ENCODE measurements at places on chromosomes 4 and X.

GRCh38 chr4:133513901-133514300 is 364.8 kb downstream of the PCDH10 start:
- DNase-seq: no peak

GRCh38 chr4:47852136-47852535 is 14.3 kb upstream of the CORIN start:
- no peak for DNase-seq

DNA sequence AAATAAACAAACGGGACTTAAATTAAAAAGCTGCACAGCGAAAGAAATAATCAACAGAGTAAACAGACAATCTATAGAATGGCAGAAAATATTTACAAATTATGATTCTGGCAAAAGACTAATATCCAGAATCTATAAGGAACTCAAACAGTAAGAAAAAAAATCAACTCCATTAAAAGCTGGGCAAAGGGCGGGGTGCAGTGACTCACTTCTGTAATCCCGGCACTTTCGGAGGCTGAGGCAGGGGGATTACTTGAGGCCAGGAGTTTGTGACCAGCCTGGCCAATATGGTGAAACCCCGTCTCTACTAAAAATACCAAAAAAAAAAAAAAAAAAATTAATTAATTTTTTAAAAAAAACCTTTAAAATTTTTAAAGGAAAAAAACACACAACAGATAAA is 109.0 kb downstream of the ATP11C start:
- DNase-seq: no peak

DNA sequence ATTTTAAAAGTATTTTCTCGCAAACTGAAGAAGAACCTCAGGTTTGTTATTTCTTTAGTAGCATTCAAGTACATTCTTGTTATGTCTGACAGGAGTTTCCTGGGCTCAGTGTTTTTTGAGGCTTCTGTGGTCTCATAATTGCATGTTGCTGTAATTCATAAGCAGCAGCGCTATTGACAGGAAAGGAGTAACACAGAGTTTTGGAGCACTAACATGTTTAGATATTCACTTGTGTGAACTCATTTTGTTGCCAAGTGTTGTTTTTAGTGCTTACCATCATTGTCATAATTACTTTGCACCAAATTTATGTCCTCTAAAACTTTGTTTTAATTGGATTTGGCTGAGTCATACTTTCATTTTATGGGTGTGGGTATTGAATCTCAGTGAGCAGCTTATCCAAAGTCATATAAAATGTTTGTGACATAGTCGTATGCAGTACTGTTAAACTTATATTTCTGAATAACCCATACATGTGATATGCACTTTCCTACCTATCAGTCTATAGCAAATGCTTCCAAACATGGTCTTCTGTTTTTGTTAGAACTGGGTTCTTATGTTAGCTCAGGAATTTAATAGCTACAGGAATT is 358.7 kb upstream of the CTSO start:
- DNase-seq: no peak

GRCh38 chr4:41212616-41213203 is 1.6 kb downstream of the APBB2 start:
- DNase-seq: peak; percentile 52

GRCh38 chr4:3190549-3190948 is 58.4 kb upstream of the MSANTD1 start:
- no peak for DNase-seq

DNA sequence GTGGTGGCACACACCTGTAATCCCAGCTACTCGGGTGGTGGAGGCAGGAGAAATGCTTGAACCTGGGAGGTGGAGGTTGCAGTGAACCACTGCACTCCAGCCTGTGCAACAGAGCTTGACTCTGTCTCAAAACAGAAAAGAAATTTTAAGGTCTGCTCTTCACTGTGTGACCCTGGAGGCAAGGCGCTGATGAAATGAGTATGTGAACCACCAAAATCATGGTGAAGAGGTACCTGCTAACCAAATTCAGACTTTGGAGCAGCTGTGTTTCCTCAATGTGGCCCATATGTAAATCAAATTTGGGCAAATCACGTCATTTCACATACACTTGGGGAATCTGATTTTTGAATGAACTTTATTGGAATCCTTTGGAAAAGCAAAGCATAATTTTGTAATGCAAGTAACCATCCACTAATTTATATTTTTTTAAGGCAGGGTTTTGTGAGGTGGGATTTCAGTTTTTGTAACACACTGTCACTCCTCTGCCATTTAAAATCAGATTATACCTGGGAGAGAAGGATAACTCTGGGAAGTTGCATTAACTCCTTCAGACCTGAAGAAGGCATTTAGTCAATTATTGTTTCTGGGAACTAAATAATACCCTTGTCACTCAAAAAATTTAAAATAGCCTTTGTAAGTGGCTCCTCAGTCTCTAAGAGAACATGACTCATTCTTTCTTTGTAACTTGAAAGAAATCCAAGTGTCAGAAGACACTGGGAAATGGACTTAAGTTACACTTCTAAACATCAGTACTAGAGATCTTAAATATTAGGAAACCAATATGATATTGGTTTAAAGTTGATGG is 24.0 kb downstream of the DOCK11 start:
- no peak for DNase-seq

DNA sequence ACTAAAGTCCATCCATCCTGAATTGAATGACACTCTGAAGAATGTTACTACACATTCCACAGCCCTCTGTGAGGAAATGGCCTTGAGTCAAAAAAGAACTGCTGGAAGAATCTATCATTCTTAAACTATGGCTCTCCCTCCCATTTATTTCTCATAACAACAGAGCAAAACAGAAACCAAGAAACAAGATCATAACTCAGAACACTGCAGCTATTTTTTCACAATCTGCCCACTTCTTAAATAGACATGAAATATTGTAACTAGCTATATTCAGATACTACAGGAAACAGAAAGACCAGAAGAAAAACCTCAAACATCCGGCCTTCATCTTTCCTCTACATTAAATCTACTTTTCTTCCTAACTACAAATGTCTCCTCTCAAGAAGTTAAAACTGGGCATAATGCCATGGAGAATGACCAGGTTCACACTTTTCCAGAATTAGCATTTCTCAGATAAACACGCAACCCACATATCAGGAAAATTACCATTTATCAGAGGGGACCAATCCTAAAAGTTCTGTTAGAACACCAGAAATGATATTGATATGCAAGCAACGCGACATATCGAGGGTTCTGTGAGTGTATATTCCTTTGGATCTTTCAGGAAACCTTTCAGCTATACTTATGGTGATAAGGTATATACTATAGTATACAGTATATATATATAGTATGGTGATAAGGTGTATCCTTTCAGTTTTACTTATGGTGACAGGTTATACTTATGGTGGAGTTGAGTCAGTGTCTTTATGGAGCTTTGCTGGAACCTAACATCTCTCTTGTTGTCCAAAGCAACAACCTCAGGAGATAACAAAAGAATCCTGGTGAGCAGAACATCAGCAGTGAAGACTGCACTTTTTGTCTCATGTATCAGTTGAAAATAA is 60.4 kb upstream of the IRF2 start:
- DNase-seq: peak; percentile 73

DNA sequence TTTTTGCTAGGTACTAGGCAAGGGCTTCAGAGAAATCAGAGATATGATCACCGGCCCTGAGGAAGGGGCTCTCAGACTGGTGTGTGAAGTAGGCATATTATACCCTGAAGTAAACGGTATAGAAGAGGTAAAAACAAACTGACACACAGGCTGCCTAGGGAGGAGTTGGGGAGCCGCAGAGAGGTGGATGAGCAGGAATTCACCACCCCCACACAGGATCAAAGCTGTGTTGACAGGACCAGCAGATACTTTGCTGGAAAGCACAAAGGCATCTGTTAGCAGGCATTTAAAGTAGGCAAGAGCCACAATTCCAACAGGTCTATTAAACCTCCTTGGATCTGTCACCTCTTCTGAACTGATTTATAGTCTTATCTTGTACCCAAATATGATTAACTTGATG is 71.8 kb upstream of the GPR34 start:
- no peak for DNase-seq

- peak; percentile 74 for DNase-seq
Observed at GRCh38 chr4:118810991-118811764, 24.7 kb downstream of the SEC24D start.

DNA sequence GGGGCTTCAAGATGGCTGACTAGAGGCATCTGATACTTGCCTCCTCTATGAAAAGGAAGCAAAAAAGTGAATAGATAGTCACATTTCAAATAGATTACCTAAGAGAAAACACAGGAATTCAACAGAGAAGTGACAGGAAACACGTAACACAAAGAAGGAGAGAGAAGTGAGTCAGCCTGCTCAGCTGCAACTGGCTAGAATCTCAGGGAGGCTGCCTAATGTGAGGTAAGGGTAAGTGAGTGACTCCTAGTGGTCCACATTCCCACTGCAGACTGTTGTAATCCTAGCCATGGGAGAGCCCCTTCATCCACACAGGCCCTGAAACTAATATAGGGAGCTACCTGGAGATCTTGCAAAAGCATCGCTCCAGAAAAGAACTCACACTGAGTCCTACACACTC is 179.2 kb downstream of the SLC7A11 start:
- DNase-seq: peak; percentile 67

GRCh38 chr4:24477919-24478318 is 106.4 kb downstream of the DHX15 start:
- peak; percentile 17 for DNase-seq

DNA sequence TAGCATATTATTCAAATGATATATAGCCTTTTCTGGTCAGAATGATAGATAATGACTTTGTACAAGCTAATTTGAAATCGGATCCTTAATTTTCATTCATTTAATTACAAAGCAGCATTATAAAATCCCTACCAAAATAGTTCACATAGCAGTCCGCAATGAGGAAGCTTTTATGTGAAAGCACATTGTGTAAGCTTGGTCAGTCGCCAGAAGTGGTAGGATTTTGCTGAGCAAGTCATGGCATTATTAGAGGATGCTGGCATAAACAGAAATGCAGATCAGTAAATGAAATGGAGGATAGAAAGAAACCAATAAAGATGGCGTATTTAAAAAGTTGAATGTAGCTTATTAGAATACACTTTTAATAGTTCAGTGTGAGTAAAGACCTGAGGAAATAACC is 93.2 kb upstream of the DIAPH2 start:
- DNase-seq: no peak

- DNase-seq: no peak
Observed at GRCh38 chrX:55624403-55624802, 1.2 kb downstream of the FOXR2 start.

DNA sequence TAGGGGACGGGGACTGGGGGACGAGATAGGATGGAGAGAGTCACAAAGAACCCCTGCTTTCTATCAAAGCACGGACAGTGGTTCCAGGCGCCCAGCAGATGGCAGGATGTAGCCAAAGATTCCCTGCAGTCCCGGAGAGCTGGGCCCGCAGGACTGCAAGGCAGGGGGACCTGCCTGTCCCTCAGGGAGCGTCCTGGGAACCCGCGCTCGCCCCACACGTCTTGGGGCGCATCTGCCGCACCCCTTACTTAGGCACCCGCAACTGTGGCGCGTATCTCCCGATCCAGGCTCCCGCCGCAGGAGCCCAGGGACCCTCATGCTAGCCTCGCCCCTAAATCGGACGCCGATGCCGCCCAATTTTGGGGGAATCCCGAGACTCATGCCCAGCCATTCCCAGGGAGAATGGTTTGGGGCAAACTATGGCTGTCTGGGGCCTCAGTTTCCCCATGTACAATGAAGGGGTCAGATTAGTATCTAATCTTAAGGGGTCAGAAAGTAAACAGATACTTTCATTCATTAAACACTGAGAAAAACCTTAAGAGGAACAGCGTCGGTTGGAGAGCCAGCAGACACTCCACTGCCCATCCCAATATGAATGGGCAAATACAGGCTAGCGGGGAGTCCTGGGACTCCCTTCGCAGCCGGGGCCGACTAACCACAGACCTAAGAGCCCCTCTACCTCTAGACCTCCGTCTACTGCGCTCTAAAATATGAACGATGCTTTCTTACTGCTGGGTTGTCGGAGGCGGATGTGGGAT is 581 bp upstream of the STK32B start:
- peak; percentile 92 for DNase-seq

Measured in AG20443 (cell line).